ENCODE measurements at places on chromosomes 12 and 14.
A peak's percentile ranks its signal among the peaks of the same experiment; 100 is the strongest.

GRCh38 chr14:101598159-101598558 is 36.9 kb downstream of the DIO3 start:
- DNase-seq, result no peak

DNA sequence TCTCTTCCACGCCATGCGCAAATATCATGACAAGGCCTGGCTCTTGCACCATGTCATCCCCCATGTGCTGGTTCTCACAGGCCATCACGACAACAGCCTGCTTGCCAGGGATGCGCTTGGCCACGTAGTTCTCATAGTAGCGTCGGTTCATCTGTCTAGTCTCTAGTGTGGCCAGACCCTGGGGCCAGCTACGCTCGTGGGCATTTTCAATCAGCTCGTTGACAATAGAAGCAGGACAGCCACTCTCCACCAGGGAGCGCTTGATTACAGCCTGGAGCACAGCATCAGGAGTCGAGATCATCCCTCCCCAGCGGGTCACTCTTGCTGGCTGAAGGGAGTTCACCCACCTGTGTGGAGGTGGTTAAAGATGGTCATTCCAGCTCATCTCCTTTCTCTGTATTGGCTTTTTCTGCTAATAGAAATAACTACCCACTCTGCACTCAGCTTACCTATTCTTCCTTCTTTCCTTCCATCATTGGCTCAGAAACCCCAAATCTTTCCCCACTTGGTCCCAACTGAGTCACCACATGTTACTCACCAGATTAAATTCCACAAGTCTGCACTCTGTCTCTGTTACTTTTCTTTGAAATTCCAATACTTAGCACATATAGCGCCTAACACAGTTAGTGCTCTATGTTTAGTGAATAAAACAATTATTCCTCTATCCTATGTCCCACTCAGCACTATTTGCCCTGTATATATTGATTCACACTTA is 15.1 kb downstream of the RNF41 start:
- no peak for DNase-seq

GRCh38 chr14:100605230-100605629 is 18.0 kb upstream of the BEGAIN start:
- no peak for DNase-seq

- no peak for DNase-seq
These were observed 180.9 kb downstream of the NTF3 start for GRCh38 chr12:5612556-5613410.

- no peak for DNase-seq
These were observed 64.8 kb upstream of the E2F7 start for GRCh38 chr12:77130193-77130592.

DNA sequence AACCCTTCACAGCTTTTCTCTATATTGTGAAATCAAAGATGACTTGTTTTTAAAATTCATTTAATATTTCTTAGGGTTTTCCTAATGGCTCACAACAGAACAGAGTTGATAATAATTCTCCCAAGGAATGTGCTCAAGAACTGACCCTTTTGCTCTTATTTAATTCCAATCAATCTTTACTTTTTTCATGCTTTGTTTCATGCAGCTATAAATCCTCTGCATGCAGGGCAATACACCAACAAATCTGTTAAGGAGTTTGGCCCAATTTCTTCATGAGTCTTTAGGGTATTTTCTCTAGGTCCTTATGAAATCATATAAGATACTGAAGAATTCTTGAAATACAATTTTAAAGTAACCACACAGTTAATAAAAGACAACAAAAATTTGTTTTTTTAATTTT is 264.2 kb downstream of the SLC6A15 start:
- DNase-seq, result no peak

- DNase-seq, result no peak
These were observed 101.8 kb downstream of the CMKLR1 start for GRCh38 chr12:108237272-108237671.

- no peak for DNase-seq
These were observed 3.1 kb downstream of the HNF1A start for GRCh38 chr12:120981407-120981941.

DNA sequence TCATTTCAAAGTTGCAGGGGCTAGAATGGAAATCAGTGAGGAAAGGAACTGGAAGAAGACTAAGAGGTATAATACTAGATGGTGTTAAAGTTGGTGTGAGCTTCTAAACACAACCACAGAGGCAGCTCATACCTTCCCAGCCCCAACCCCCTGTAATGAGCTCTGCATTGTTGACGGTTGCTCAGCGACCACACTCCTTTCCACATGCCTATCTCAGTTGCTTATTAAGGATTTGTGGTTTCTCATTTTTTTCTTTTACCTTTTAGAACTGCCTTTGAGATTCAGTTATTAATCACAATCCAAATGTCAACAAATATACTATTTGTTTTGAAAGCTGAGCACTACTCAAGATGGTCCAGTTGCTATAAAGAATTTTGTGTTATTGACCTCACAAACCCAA is 62.1 kb upstream of the KIF21A start:
- DNase-seq, result no peak

GRCh38 chr14:72311116-72311515 is 378.9 kb downstream of the RGS6 start:
- no peak for DNase-seq

GRCh38 chr14:68815298-68816182 is 22.7 kb upstream of the ZFP36L1 start:
- no peak for DNase-seq

GRCh38 chr14:84770030-84770429 is 759.9 kb upstream of the FLRT2 start:
- DNase-seq, result no peak

DNA sequence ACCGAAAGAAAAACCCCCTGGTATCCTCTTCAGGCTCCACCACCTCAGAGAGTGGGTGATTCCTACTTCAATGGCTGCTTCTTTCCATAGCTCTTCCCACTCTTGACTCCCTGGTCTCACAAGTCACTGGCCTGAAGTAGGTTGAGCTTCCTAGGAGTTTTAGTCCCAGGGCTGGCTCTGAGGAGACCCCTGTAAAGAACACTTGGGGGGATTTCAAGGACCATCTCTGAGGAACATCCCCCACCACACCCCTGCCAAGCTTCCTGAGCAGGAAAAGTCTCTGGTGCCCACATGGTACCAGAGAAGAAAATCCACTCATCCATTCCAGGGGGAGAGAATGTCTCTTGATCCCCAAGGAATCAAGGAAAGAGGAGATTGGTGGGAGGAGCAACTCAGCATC is 25.7 kb downstream of the PHETA1 start:
- DNase-seq, result no peak

DNA sequence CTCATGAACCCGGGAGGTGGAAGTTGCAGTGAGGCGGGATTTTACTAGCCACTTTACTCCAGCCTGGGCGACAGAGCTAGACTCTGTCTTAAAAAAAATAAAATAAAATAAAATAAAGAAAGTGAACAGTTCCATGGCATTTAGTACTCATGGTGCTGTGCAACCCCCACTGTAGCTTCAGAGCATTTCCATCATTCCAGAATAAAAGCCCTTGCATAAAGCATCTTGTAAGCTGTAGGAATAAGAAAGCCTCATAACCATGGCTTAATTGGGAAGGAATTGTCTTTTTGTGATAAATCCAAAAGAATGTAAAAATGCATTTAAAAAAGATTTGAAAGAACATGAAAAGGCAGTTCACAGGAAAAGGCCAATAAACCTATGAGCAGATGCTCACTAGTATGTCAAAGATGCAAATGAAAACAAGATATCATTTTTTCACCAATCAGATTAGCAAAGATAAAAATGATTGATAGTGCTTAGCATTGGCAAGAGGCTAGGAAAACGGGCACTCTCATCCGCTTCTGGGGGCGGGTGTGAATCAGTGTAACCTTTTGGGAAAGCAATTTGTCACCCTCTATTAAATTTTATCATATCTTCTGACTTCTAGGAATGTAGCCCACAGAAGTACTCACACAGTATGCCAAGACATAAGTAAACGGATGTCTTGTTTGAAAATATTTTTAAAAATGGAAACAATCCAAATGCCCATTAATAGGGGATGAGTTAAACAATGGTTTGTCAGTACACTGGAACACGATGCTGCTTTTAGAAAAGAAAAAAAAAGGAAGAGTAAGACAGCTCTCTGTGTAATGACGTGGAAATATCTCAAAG is 46.6 kb downstream of the CFAP251 start:
- no peak for DNase-seq

GRCh38 chr14:101008631-101009336 is 105.3 kb upstream of the RTL1 start:
- no peak for DNase-seq

DNA sequence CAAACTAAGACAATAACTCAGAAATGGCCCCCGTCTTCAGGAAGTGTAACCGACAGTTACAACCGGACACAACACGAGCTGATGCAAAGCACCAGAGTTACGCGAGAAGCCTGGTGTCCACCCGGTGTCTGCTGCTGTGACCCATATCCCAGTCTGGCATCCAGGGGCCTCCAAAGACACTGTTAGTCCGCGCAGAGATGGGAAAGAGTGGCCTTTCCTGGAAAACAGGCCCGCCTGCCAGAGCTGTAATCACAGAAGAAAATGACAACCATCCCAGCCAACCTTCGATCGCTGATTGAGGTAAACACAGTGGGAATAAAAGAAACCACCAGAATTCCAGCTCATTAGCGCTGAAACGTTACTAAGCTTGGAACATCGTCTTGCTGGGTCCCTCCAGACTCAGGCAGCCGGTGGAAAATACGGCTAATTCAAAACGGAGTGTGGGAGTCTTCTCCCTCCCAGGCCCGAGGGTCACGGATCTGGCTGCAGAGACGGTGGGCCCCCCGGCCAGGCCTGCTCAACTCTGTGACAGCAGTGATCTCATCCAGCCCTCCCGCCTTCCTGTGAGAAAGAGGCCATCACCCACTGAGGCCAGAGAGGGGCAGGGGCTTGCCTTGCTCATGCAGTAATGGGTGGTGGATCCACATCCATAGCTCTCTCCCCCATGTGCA is 273.9 kb upstream of the RTL1 start:
- peak; percentile 37 for DNase-seq

DNA sequence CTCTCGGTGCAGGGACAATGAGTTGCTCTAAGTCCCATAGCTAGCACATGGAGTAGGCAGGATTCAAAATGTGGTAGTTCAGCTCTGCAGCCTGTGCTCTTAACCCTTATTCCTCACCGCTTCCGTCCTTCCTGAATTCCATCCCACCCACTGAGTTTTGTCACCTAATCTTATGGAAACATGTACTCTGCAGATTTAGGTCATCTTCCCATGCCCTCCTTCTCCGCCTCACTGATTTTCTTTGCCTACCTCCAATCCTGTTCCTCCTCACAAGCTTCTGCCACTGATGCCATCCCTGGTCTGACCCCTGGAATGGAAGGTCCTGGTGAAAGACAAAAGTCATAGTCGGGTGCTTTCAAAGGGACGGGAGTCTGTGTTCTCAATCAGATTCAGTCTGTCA is 46.5 kb upstream of the ABCC9 start:
- DNase-seq, result no peak
